Thyroid gland (tissue), 4 donors: ENCODE measurements at places on chromosomes 6 and 20. TPM values are rescaled to one million over a fixed set of nuclear protein-coding genes. Genes with fewer than 3 reads are reported as not detected.
A peak's percentile ranks its signal among the peaks of the same experiment; 100 is the strongest.

GRCh38 chr20:23727016-23727415 is 23.7 kb downstream of the CST1 start:
- DNase-seq: no peak

GRCh38 chr6:26017632-26017966 is 55.0 kb downstream of the TRIM38 start:
- peak; percentile 68 for DNase-seq

DNA sequence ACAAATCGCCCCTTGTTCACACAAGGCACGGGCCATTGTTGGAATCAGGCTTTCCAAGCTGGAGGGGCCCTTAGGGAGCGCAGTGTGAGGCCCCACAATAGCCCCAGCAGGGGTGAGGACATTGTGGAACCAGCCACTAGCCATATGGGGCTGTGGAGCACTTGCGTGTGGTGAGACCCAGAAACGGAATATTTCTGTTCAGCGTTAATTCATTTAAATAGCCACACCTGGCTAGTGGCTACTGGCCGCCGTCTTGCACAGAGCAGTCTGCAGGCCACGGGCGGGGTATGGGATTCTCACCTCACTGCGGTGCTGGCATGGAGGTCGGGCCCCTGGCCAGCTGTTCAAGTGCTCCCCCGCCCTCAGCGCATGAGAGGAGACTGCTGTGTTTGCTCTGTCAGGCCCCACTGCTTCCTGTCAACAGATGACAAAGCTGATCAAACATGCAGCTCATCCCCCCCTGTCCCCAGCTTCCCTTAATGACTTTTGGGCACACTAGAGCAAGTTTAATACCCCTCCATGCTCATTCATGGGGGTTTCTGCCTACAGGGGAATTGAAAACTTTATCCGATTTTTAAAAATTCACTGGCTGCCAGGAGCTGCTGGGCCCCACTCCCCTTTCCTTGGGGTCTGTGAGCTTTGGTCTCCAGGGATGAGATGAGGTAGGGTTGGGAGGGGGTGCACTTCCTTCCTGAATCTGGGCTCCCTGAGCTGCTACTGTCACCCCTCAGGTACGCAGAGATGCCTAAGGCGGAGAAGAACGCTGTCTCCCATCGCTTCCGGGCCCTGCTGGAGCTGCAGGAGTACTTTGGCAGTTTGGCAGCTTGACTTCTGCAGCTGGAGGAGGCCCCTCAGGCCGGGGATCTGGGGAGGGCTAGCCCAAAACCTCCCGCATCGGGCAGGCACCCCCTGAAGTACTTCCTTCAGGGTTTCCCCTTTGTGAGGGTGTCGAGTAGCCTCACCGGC is 13.6 kb downstream of the ITPA start:
- peak; percentile 85 for DNase-seq

DNA sequence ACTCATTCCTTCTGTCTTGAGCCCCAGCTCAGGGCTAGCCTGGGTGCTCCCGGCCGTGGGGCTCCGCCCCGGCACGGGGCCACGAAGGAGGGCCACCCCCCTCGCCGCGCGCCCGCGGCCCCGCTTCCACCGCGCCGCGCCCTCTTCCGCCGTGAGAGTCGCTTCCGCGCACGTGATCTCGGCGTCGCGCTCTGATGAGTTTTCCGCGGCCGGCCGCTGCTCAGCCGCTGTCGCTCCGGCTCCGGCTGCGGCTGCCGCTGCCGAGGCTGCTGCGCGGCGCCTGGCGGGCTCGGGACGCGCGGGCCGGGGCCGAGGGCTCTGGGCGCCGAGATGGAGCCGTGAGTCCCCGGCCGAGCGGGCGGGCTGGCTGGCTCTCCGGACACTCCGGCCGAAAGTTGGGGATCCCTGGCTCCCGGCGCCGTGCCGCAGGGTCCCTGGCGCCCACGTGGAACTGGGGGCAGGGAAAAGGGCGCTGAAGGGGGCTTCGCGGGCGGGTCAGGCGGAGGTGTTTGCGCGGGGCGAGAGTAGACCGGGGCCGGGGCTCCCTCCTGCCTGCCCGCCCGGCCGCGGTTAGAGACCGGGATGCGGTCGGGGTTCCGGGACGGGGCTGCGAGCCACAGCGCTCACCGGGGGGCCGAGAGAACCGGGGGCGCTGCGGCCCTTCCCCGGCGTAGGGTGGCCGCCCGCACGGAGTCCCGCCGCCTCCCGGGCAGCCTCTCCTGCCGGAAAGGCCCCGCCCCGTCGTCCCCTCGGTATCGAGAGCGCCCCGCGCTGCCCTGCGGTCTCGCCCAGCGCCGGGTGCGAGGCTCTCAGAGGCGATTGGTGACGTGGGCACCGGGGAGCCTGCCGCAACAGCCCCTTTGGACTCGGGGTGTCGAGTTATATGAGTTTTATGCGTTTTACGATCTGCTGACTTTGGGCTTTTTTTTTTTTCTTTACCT is at the start of gene TMEM181:
Gene TMEM181 (plus strand): TSS at position 197 of the 941 bp plus-strand sequence. CDS start 134 bp downstream, at position 331.
- DNase-seq: peak; percentile 83

SOX18 gene
- total RNA-seq: 16.9 TPM

DNA sequence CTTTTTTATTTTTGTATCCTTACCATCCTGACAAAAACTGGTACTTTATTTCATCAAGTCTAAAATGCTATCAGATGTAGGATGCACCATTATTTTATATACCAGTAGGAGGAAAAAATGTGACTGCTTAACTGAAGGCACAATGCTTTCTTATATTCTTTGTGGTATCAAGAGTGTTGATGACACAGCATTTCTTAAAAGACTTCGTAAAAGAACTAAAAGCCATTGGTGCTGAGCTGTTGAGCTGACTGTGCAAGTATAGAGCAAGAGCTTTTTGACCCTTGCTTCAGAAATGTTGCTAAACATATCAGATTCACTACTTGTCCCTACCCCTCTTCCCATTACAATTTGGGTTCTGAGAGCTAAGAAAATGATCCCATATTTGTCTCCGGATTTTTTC is 17.5 kb downstream of the SF3B5 start:
- DNase-seq: no peak

MTG2 gene
- 33.3 TPM for total RNA-seq

GHRH gene
- not detected for total RNA-seq

- DNase-seq: no peak
Observed at GRCh38 chr6:15427331-15428070, 181.6 kb downstream of the JARID2 start.

- no peak for DNase-seq
Observed at GRCh38 chr6:68134796-68135195, 500.3 kb upstream of the ADGRB3 start.

- no peak for DNase-seq
Observed at GRCh38 chr6:54578261-54578660, 268.3 kb upstream of the FAM83B start.

GABRR1 gene
- not detected for total RNA-seq

GRCh38 chr6:53604623-53605190 is 59.8 kb upstream of the GCLC start:
- no peak for DNase-seq

DNA sequence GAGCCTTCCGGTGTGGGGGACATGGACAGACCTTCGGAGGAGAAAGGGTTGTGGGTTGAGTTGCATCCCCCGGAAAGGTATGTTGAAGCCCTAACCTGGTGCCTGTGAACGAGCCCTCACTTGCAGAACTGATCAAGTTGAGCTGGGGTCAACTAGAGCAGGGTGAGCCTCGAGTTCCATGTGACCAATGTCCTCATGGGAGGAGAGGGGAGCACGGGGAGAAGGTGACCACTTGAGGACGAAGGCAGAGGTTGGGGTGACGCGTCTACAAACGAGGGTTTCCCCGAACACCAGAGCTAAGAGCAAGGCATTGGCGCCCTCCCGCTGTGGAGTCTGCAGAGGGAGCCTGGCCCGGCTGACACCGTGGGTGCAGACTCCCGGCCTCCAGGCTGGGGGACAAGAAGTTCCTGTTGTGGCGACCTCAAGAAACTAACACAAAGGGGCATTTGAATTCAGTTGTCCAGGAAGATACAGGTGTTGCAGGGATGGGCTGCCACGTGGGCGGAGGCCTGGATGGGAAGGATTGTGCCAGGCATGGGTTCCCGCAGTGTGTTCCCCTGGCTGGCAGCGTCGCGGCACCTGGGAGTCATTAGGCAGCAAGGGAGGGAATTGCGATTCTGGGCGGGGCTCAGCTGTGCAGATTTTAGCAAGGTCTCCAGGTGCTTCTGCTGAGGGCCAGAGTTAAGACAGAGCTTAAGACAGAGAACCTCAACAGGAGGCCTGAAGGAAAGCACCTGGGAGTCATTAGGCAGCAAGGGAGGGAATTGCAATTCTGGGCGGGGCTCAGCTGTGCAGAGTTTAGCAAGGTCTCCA is 20.4 kb upstream of the UNC93A start:
- no peak for DNase-seq

RING1 gene
- total RNA-seq: 40.2 TPM

DNA sequence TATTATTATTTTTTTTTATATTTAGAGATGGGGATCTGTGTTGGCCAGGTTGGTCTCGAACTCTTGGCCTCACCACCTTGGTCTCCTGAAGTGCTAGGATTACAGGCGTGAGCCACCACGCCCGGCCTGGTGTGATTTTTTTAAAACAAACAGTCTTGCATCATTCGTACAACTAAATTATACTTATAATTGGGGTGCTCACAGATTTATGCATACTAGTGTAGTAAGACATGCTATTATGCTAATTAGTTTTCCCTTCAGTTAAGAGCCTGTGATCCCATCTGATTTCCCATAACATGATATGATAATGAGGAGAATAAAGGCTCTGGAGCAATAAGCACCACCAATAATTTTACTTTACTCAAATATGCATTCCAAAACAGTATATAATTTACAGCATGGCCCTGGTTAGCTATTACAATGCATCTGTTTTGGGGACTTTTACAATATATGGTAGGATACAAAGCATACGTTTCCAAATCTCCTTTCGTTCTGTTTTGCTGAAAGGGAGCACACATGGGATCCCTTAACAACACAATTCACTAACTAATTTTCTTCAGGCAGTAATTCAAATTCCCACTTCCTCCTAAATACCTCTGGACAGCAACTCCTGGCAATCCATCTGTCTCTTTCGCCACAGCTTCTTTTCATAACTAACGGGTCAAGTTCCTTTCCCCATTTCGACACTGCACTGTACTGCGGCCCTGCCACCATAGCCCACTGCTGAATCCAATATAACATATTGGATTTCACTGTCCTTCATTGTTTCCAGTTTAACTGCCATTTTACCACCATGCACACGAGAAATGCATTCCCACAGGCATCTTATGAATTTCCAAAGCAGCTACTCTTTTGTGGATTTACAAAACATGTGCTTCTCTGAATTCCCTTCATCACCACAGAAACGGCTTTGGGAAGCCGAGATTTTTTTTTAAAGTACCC is 1.7 kb downstream of the NUDT3 start:
- DNase-seq: peak; percentile 24

DNA sequence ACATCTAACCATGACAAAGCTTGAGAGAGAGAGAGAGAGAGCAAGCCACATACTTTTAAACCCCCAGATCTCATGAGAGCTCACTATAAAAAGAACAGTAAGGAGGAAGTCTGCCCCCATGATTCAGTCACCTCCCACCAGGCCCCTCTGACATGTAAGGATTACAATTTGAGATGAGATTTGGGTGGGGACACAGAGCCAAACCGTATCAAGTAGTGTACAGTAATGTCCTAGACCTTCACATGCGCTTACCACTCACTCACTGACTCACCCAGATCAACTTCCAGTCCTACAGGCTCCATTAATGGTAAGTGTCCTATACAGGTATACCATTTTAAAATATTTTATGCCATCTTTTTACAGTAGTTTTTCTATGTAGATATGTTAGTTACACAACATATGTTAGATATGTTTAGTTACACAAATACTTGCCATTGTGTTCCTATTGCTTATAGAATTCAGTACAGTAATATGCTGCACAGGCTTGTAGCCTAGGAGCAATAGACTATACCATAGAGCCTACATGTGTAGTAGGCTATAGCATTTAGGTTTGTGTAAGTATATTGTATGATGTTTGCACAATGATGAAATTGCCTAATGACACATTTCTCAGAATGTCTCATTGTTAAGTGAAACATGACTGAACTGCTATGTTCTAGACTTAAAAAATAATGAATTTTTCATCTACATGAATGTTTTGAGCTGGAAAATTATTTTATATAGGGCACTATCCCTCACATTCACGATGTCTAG is 11.7 kb downstream of the TSPYL1 start:
- no peak for DNase-seq

- DNase-seq: no peak
Observed at GRCh38 chr6:151313066-151313491, 73.3 kb downstream of the AKAP12 start.

TMEM151B gene
- total RNA-seq: not detected

SLC25A27 gene
- 46.3 TPM for total RNA-seq

ZKSCAN8 gene
- 21.5 TPM for total RNA-seq

- DNase-seq: peak; percentile 52
Observed at GRCh38 chr6:16337295-16337975, 99.0 kb downstream of the GMPR start.

GRCh38 chr20:33070111-33071053 is 9.1 kb upstream of the BPIFB4 start:
- DNase-seq: no peak

GJA10 gene
- not detected for total RNA-seq

DNA sequence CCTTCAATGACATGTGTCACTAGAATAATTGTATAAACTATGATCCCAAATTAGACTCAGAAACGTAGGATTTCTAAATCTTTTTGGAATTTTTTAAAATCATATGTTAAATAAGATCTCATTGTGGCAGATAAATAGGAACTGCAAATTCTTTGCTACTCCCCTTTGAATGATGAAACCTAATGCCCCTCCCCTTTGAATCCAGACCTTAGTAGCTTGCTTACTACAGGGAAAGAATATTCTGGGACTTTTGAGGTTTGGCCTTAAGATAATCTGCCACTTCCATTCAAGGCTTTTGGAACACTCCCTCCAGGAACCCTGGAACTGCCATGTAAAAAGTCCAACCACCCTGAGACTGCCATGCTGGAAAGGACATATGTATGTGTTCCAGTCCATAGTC is 7.1 kb downstream of the TDP2 start:
- DNase-seq: no peak

TUBB1 gene
- 0.46 TPM for total RNA-seq

DNA sequence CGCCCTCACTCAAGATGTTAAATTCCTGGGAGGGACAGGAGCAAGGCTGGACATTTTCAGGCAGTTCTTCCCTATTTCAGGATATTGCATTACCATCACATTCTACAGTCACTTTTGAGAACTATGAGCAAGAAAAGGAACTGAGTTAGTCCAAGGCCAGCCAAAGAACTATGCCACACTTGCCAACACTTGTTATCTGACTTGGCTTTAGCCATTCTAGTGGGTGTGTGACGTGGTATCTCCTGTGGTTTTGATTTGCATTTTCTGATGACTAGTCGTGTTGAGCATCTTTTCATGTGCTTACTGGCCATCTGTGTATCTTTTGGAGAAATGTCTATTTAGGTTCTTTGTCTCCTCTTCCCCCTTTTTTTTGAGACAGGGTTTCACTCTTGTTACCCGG is 12.0 kb downstream of the XRN2 start:
- DNase-seq: no peak

DNA sequence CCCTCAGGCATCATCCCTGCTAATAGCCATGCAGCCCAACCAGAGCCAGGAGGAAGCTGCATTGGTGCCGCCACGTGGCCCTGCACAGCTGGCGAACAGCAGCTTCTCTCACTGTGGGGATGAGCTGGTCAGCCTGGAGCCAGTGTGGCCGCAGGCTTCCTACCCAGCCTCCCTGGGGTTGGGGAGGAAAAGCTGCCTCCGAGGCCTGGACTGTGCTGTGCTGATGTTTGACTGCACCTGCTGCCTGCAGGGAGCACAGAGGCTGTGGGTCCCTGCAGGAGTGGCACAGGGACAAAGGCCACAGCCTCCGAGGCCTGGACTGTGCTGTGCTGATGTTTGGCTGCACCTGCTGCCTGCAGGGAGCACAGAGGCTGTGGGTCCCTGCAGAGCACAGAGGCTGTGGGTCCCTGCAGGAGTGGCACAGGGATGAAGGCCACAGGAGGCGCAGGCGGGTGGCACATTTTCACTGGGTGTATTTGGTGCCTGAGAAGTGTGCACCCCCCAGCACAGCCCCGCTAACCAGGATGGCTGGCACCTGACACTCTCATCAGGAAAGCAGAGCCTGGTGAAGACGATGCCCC is 83.9 kb downstream of the DLL1 start:
- DNase-seq: no peak
